Stimulated activated CD8-positive, alpha-beta memory T cell treated with anti-CD3 and anti-CD28 coated beads, Interleukin-15, amount 100 ng/mL, for 24 hours (primary cell): ENCODE measurements at places on chromosomes 13 and 19.

GRCh38 chr13:102392481-102393209 is 9.2 kb downstream of the FGF14 start:
- no peak for DNase-seq

DNA sequence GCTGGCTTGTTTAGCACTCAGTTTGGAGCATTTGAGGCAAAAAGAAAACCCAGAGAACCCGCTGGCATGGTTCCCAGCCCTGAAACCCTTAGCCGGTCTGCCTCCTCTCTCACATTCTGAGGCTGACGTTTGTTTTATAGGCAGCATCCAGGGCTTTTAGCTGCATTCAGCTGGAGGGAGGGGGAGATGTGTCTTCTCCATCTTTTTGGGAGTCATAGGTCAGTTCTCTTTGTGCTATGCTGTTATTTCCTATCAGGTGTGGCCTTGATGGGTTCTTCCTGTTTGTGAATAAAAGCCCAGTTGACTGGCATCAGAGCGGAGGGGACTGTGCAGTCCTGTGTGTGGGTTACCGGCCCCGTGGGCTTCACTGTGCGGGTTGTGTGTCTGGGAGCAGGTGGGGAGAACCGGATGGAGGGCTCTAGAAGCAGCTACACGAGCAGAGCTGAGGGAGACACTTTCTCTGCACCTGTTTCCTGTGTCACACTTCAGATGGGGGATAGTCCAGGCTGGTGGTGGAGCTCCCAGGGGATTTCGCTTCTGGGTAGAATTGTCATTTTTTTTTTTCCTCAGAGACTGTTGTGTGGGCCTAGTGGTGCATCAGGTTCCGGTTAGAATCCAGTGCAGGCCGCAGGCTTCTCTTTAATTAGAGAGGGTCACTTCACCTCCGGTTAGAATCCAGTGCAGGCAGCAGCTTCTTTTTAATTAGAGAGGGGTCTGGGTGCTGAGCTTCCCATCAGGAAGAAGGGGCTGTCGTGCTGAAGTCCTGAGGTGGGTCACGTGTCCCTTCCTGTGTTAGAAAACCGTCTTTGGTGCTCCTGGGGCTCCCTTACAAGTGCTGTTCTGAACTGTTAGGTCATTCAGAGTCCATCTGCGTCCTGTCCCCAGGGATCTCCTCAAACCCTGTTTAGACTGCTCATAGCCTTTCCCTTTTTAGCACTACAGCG is 69.6 kb downstream of the ARHGEF7 start:
- DNase-seq: no peak

- no peak for DNase-seq
Measured at GRCh38 chr19:14021474-14021873, 6.5 kb upstream of the RLN3 start.

DNA sequence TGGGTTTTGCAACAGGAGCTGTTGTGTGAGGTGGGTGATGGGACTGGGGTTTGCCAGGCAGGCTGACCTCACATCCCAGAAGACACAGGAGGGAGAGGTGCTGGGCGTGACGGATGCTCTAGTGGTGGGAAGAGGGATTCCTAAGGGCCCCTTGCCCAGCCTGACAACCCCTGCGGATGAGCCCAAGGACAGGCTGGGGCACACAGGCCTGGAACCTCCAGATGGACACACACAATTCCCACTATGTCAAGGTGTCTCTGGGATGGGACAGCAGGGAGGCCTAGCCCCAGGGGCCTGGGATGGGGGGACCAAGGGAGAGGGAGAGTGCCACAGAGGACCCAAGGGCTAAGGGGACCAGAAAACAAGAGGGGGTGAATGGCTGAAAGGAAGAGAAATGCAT is 191.5 kb downstream of the ZNF536 start:
- no peak for DNase-seq

GRCh38 chr13:23381866-23382265 is 51.6 kb downstream of the SACS start:
- no peak for DNase-seq

GRCh38 chr13:34421858-34422475 is 520.1 kb upstream of the NBEA start:
- no peak for DNase-seq

- no peak for DNase-seq
Measured at GRCh38 chr13:112818698-112819045, 128.8 kb downstream of the ATP11A start.

GRCh38 chr19:39969266-39969665 is 1.7 kb upstream of the PSMC4 start:
- no peak for DNase-seq

DNA sequence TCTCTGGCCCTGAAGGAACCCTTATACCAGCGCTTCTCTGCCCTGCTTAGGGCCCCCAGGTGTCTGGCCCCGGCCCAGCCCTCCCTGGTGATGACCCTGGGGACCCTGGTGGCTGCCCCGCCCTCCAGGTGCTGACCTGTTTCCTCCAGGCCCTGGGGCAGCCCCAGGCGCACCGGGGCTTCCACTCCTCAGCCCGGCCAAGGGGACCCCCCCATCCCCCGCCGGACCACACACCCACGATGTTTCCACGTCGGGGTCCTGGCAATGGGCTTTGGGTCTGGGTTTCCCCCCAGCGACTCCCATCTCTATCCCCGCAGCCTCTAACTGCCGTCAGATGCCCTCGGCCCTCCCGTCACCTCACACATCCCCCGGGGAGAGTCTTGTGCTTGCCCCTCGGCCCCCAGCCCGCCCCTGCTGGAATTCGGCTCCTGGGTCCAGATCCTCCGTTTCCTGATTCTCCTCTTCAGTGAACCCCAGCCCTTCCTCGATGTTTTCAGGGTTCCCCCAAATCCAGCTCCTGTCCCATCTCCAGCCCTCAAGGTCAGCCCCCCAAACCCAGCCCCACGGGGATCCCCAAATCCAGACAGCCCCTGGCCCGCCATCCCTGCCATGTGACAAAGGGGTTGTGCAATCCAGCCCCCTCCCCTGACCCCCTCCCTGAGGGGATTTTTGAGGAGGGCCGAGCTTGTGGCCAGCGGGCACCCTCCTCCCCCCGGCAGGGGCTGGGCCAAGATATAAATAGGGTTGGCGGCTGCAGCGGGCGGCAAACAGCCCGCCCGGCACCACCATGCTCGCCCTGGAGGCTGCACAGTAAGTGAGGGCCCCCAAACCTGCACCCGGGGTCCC is at the start of gene SPIB:
Gene SPIB, plus strand, starts transcription at position 763 of the 846 bp plus-strand sequence. Its CDS starts 25 bp downstream, at position 788.
- DNase-seq: no peak

GRCh38 chr13:76148926-76149325 is 512.8 kb downstream of the LMO7 start:
- DNase-seq: no peak

- no peak for DNase-seq
Measured at GRCh38 chr13:56201834-56202233, 938.9 kb upstream of the PRR20A start.

DNA sequence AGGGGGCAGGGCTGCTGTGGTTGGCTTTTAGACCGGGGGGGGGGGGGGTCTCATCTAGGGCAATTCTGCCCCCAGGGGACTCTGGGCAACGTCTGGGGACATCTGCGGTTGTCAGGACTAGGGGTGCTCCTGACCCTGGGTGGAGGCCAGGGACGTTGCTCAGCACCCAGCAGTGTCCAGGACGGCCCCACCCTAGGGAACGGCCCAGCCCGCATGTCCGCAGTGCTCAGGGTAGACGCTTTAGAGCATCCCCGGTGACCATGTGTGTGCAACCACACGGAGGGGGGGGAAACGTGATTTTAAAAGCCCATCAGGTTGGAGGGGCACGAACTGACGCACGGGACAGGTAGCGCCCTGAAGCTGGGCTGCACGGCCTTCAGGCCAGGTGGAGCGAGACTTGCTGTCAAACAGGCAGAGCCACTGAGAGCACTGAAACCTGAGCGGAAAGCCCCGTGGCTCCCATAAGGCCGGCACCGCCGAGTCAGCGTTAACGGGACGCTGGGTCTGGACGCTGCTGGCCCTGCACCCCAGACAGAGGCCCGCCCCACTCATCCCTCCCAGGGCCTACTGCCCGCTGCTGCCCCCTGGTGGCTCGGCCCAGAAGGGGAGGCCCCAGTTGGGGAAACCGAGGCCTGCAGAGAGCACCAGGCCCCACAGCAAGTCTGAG is 8.3 kb downstream of the CACTIN start:
- DNase-seq: peak; percentile 45

GRCh38 chr19:18167011-18167410 is 6.6 kb upstream of the IFI30 start:
- no peak for DNase-seq

DNA sequence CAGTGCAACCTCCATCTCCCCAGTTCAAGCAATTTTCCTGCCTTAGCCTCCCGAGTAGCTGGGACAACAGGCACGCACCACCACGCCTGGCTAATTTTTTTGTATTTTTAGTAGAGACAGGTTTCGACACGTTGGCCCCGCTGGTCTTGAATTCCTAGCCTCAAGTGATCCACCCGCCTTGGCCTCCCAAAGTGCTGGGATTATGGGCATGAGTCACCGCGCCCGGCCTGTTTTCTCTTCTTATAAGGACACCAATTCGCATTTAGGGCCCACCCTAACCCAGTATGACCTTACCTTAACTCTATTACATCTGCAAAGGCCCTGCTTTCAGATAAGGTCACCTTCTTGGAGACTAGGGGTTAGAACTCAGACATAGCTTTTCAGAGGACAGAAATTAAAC is 35.1 kb downstream of the TMEM161A start:
- DNase-seq: no peak

DNA sequence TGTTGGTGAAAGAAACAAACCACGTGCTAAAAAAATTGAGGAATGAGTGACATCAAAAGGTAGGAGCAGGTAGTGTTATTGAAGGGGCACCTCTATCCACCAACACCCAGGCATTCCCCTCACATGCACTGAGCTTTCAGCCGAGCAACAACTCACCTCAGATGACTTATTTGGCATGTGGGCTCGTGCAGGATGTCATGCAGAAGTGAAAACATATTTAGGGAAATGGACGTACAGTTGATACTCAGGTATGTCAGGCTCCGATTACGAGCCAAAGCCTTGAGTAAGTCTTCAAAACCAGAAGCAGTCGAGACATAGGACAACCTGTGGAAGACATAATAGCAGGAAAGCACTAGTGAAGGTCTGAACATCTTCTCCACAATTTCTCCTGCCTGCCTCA is 30.4 kb downstream of the NLRP11 start:
- DNase-seq: no peak

DNA sequence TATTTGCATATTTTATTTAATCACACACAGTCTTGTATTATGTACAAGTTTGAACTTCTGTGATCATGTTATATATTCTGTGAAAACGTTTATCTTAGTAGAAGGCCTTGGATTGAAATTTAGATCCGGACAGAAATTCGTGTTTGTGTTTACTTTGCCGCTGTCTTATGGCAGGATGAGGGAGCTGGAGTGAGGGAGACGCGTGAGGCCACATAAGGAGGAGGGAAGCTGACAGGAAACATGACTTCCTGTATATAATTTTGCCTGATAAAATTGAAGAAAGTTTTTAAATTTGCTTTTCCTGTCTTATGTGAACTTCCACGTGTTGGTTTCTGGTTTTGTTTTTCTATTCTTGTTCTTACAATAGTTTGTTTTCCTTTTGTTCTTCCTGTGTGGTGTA is 200.2 kb downstream of the MTUS2 start:
- no peak for DNase-seq

DNA sequence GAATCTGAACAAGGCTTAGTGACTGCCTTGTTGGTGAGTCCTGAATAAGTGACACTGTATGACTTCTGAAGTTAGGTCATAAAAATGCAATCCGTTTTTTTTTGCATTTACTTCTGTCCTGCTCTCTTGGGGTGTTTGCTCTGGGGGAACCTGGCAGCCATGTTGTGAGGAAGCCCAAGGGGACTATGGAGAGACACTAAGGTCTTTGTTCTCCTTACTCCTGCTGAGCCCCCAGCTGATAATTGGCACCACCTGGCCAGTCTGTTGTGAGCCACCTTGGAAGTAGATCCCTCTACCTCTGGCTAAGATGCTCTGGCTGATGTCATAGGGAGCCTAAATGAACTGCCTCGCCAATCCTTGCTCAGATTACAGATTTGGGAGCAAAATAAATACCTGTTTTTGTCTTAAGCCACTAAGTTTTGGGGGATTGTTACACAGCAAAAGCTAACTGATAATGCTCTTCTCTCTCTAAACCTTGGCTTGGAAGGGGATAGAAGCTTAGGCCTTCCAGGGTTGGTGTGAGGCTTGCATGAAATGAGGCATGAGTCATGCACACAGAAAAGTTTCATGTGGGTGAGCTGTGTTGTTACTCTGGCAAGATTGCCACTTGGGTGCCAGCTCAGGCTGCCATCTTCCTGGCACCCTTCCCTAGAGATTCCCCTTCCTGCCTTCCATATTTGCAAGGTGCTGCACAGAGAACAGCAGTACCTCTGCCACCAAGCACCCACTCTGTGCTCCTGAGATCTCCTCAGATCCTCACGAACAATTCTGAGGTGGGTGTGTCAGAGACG is 10.1 kb downstream of the TUBB4A start:
- DNase-seq: no peak

GRCh38 chr19:50815439-50815838 is 8.1 kb downstream of the KLK1 start:
- no peak for DNase-seq

- no peak for DNase-seq
Measured at GRCh38 chr13:43132257-43132656, 108.9 kb downstream of the DNAJC15 start.

DNA sequence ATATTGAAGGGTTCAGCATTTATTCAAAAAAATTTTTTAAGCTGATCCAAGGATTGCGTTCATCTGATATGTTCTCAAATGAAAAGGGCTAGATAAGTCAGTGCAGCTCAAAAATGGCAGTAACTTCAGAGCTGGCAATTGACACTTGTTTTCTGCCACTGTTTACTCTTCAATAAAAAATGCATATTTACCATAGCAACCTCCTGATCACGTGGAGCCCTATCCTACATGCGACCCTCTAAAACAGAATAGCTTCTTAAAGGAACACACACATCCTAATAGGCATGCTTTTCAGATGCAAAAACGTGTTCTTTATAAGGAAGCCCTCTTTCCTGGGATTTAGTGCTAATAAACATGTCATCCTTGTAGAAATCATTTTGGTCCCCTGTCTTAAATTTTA is 150.2 kb downstream of the ZNF536 start:
- no peak for DNase-seq

DNA sequence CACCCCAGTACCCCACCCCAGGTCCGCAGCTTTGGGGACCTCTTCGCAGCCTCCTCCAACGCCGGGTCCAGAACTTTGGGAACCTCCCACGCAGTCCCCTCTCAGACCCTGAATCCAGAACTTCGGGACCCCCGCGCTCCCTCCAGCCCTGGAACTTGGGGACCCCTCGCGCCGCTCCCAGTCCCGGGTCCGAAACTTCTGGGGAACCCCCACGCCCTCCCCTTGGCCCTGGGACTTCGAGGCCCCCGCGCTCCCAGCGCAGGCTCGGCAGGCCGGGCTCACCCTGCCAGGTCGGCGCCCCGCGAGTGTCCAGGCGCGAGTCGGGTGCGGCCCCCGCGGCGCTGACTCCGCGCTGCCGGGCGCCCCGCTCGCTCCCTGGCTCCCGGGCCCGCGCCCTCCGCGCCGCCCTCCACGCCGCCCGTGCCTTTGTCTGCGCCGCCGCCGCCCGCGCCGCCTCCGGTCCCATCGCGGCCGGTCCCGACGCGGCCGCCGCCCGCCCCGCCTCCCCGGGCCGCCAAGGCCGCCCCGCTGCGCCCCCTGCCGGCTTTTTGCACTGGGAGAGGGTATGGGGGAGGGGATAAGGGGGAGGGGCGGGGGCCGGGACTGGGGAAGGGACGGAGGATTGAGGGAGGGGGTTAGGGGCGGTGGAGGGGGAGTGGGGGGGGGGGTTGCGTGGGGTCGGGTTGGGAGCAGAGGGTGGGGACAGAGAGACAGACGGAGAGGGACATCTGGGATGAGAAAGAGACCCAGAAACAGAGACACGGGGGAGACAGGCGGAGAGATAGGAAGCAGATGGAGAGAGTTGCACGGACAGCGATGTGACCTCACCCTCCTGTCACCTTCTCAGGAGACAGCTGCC is at the start of gene HOMER3:
Gene HOMER3, minus strand, starts transcription at position 449 of the 859 bp plus-strand sequence. CDS start 2,235 bp downstream, outside the sequence.
- DNase-seq: peak; percentile 64

GRCh38 chr19:54266133-54266532 is 9.1 kb upstream of the LILRB5 start:
- peak; percentile 37 for DNase-seq
